ENCODE measurements at places on chromosomes 4 and X. TPM values are rescaled to one million over a fixed set of nuclear protein-coding genes. Genes with fewer than 3 reads are reported as not detected.

Gene DAPP1
- 5.7 TPM for total RNA-seq

- H3K27ac ChIP-seq: no peak overlapping the region
- H3K27me3 ChIP-seq: no peaks in the 10 kb centered on the region
- no peak for DNase-seq
Observed at GRCh38 chrX:54171527-54172250, 11.4 kb downstream of the FAM120C start.

DNA sequence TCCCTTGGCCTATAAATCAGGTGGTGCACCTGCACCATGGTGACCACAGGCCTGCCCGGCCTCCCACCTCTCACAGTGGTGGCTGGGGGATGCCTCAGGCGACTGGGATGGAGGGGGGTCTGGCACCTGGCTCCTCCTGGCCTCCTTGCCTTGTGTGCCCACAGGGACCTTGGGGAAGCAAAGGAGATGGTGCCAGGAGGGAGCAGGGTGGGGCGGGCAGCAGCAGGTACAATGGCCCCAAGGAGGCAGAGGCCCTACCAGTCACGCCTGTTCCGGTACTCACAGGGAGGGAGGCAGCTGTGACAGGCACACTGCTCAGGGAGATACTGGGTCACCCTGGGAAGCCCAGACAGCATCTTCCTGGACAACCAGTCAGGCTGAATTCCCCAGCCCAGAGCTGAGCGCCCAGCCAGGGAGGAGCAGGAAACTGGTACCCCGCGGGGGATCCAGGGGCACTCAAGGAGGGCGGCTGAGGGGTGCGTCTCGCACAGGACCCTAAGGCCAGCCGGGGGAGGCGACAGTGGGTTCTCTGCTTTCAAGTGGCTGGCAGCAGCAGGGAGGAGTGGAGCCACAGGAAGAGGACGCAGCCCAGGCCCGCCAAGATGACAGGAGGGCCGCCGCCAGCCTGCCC lies 1.2 kb upstream of the TREX2 start:
- no peaks in the 10 kb centered on the region for H3K4me1 ChIP-seq
- H3K27ac ChIP-seq: no peak overlapping the region
- no peak overlapping the region for H3K4me3 ChIP-seq
- H3K36me3 ChIP-seq: no peaks in the 10 kb centered on the region
- no peaks in the 10 kb centered on the region for H3K27me3 ChIP-seq
- DNase-seq: no peak

- no peak overlapping the region for H3K4me3 ChIP-seq
- DNase-seq: no peak
- H3K36me3 ChIP-seq: no peaks in the 10 kb centered on the region
- no peaks in the 10 kb centered on the region for H3K4me1 ChIP-seq
- H3K27ac ChIP-seq: no peak overlapping the region
Observed at GRCh38 chr4:184705692-184706091, 28.2 kb downstream of the CENPU start.

Gene CTAG2
- not detected for total RNA-seq

- no peaks in the 10 kb centered on the region for H3K27me3 ChIP-seq
- H3K36me3 ChIP-seq: no peaks in the 10 kb centered on the region
- no peak for DNase-seq
- no peak overlapping the region for H3K4me3 ChIP-seq
Observed at GRCh38 chr4:140809676-140810075, 53.5 kb upstream of the TBC1D9 start.

DNA sequence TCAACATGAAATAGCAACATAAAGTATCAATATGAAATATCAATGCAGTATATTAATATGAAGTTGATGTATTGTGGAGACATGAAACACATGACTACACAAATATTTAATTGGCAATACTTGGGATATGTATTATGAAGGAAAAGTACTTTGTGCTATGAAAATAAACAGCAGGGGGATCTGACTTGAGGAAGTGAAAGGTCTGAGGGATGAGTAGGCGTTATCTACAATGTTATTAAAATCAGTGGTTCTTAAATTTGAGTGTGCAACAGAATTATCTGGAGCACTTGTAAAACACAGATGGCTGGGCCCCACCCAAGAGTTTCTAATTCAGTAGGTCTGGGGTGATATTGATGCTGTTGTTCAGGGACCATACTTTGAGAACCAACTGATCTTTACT lies 27.4 kb upstream of the ARX start:
- no peaks in the 10 kb centered on the region for H3K27me3 ChIP-seq
- H3K4me3 ChIP-seq: no peak overlapping the region
- DNase-seq: no peak

- no peaks in the 10 kb centered on the region for H3K4me1 ChIP-seq
- H3K36me3 ChIP-seq: no peaks in the 10 kb centered on the region
Observed at GRCh38 chr4:115515772-115516171, 402.4 kb upstream of the NDST4 start.

- DNase-seq: no peak
- no peak overlapping the region for H3K4me3 ChIP-seq
- no peaks in the 10 kb centered on the region for H3K27me3 ChIP-seq
- peaks cover 14% of the 10 kb centered on the region for H3K4me1 ChIP-seq
- no peaks in the 10 kb centered on the region for H3K36me3 ChIP-seq
- peak overlapping the region; percentile 76 for H3K27ac ChIP-seq
Observed at GRCh38 chrX:7131621-7132020, 15.9 kb upstream of the STS start.

Gene FAT1
- 48.3 TPM for total RNA-seq

DNA sequence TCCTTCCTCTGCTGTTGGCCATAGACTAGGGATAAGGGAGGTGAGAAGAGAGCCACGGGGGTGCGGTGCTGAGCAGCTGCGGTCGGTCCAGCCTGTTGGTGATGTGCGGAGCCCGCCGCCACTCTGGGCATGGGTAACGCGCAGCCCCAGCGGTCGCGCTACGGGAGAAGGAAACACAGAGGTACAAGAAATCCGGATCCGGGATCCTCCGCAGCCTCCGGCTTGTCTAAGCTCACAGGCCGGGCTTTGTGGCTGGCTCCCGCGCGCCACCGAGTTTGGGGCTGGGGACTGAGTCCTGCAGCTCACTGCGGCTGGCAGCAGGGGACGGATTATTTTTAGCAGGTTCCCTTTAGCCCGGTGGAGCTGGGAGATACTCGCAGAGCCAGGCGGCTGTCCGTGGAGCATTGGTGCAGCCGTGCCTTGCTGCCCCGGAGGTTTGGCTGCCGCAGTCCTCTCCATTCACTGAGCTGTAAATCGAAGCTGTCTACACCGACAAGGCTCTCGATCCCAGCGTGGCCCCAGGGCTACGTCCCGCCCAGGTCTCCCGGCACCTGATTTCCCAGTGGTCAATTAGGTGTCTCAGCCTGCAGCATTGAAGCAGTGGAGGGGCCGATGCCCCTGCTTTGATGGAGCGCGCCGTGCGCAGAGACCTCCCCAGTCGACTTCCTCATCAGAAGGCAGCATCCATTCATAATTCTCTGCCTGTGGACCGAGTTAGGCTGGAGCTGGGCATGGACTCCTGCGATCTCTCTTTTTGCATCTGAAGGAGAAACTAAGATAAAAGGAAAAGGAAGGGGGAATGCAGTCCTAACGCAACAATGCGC lies 81.9 kb upstream of the SCML1 start:
- no peaks in the 10 kb centered on the region for H3K36me3 ChIP-seq
- H3K4me1 ChIP-seq: peaks cover 3% of the 10 kb centered on the region
- H3K4me3 ChIP-seq: no peak overlapping the region
- H3K27ac ChIP-seq: no peak overlapping the region

Gene SH3D19
- total RNA-seq: 91.2 TPM

DNA sequence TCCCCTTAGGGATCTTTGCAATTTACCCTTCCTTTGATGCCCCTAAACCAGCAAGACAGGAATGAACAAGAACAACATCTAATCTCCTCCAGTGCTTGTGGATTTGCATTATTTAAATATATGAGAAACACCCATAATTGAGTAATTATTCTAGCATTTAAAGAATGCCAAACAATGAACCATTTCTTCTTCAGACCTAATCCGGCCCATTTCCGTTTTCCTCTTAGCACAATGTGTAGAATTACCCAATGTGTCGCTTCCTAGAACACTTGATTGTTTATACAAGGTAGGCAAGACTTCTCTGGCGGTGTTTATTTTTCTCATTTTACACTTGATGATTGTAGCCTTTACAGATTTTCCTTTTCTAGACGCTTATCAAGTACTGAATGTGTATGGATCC lies 43.5 kb downstream of the CLDN34 start:
- no peaks in the 10 kb centered on the region for H3K36me3 ChIP-seq
- peaks cover 36% of the 10 kb centered on the region for H3K4me1 ChIP-seq
- no peaks in the 10 kb centered on the region for H3K27me3 ChIP-seq
- no peak for DNase-seq
- no peak overlapping the region for H3K4me3 ChIP-seq
- H3K27ac ChIP-seq: peak overlapping the region; percentile 78

GRCh38 chrX:51614353-51615012 lies 4.2 kb downstream of the CENPVL3 start:
- H3K27ac ChIP-seq: no peak overlapping the region
- DNase-seq: no peak
- peaks cover 5% of the 10 kb centered on the region for H3K4me1 ChIP-seq
- peaks cover 5% of the 10 kb centered on the region for H3K27me3 ChIP-seq
